Cardiac muscle cell (in vitro differentiated cells and primary cell): ENCODE measurements at places on chromosomes 11 and 22. TPM values are rescaled to one million over a fixed set of nuclear protein-coding genes. Genes with fewer than 3 reads are reported as not detected.

- H3K27me3 ChIP-seq, result no peaks in the 10 kb centered on the region
- H3K36me3 ChIP-seq, result no peaks in the 10 kb centered on the region
- no peak overlapping the region for H3K4me3 ChIP-seq
- peak; percentile 17 for DNase-seq
- H3K4me1 ChIP-seq, result peaks cover 4% of the 10 kb centered on the region
- H3K27ac ChIP-seq, result no peak overlapping the region
Measured at GRCh38 chr11:9060700-9061111, 30.7 kb downstream of the SCUBE2 start.

GRCh38 chr11:46666516-46666915, 33.9 kb downstream of the ARHGAP1 start:
- DNase-seq, result no peak
- H3K36me3 ChIP-seq, result peaks cover 43% of the 10 kb centered on the region
- peaks cover 9% of the 10 kb centered on the region for H3K4me1 ChIP-seq
- H3K27ac ChIP-seq, result no peak overlapping the region

- H3K36me3 ChIP-seq, result no peaks in the 10 kb centered on the region
- H3K4me1 ChIP-seq, result peaks cover 7% of the 10 kb centered on the region
- no peak overlapping the region for H3K27ac ChIP-seq
- H3K4me3 ChIP-seq, result no peak overlapping the region
Measured at GRCh38 chr11:79413268-79413667, 27.6 kb downstream of the TENM4 start.

- no peaks in the 10 kb centered on the region for H3K36me3 ChIP-seq
- H3K4me3 ChIP-seq, result no peak overlapping the region
- H3K27me3 ChIP-seq, result no peaks in the 10 kb centered on the region
- no peaks in the 10 kb centered on the region for H3K4me1 ChIP-seq
Measured at GRCh38 chr11:15146271-15147003, 31.7 kb downstream of the INSC start.

- no peaks in the 10 kb centered on the region for H3K36me3 ChIP-seq
- peak; percentile 4 for DNase-seq
- H3K4me1 ChIP-seq, result peaks cover 12% of the 10 kb centered on the region
- no peaks in the 10 kb centered on the region for H3K27me3 ChIP-seq
- no peak overlapping the region for H3K27ac ChIP-seq
Measured at GRCh38 chr11:88169471-88169870, 5.8 kb downstream of the RAB38 start.

GRCh38 chr11:95920460-95921105, 3.3 kb downstream of the MTMR2 start:
- peaks cover 6% of the 10 kb centered on the region for H3K4me1 ChIP-seq
- no peak overlapping the region for H3K4me3 ChIP-seq
- H3K27me3 ChIP-seq, result no peaks in the 10 kb centered on the region
- H3K36me3 ChIP-seq, result no peaks in the 10 kb centered on the region
- H3K27ac ChIP-seq, result no peak overlapping the region

The CARD10 gene
- 3.3 and 4.5 TPM in 2 replicates for total RNA-seq

The CASP5 gene
- total RNA-seq, result not detected in 2 replicates
